Brain pericyte (primary cell): ENCODE measurements at places on chromosomes 3 and 15.
A peak's percentile ranks its signal among the peaks of the same experiment; 100 is the strongest.

DNA sequence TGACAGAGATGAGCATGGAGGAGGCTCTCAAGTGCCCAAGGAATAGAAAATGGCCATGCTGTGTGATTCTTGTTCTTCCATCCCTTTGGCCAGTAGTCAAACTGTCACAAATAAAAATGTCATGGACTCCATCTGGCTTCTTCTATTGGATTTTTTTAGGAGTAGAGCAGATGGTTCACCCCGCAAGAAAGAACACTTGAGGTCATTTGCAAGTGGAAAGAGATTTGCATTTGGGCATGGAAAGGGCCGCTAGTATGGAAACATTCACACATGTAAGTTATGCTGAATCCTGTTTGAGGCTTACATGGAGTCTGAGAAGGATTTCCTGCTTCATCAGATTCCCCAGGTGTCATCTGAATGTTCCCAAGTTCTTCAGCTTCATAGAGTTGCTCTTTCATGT, 53.1 kb upstream of the CFAP161 start:
- DNase-seq, result no peak

DNA sequence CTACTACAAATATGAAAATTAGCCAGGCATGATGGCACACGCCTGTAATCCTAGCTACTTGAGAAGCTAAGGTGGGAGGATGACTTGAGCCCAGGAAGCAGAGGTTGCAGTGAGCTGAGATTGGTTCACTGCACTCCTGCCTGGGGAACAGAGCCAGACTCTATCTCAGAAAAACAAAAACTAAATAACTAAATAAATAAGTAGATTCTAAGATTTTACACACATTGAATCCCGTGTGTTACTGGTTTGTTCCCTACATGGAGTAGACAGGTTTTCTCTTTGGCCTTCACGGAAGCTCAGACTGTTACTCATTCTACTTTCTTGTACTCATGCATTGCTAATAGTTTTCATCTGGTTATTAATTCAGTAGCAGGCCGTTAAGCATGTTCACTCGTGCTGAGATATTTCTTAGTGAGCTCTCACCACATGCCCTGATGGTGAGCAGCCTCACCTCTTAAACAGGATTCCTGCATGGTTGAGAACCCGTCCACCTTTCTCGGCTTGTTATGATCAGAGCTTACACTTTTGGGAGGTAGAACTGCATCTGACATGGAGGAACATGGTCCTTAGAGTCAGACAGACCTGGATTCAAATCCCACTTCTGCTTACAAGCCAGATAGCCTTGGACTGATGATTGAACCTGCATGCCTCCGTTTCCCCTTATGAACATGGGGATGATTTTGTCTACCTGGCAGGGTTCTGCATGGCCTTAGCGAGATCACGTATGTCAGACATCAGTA, 49.1 kb downstream of the CMTM7 start:
- DNase-seq, result no peak

GRCh38 chr3:169668957-169669741, 5.6 kb upstream of the MECOM start:
- no peak for DNase-seq

- peak; percentile 25 for DNase-seq
Observed at GRCh38 chr15:95086531-95087252, 855.3 kb downstream of the MCTP2 start.

GRCh38 chr3:191644291-191644690, 183.3 kb downstream of the PYDC2 start:
- no peak for DNase-seq

DNA sequence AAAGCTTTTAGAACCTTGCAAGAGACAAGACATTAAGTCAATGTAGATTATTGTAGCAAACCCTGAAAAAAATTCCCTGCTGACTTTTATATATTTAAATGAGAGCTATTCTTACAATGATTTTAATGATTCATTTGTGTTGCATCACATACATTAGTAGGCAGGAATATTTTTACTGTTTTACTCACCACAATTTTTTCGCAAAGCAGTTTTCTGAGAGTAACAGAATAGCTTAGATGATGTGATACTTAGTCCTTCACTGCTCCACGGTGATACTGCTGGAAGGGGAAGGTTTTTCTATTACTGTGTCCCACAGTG, 43.9 kb upstream of the CLRN1 start:
- no peak for DNase-seq

- DNase-seq, result no peak
Observed at GRCh38 chr3:14133188-14133800, 8.4 kb downstream of the TMEM43 start.

GRCh38 chr3:175606650-175607318, 747.6 kb downstream of the NAALADL2 start:
- DNase-seq, result no peak

- DNase-seq, result no peak
Observed at GRCh38 chr3:65623362-65623761, 415.4 kb downstream of the MAGI1 start.

- DNase-seq, result no peak
Observed at GRCh38 chr3:139797724-139798343, 120.1 kb upstream of the NMNAT3 start.

DNA sequence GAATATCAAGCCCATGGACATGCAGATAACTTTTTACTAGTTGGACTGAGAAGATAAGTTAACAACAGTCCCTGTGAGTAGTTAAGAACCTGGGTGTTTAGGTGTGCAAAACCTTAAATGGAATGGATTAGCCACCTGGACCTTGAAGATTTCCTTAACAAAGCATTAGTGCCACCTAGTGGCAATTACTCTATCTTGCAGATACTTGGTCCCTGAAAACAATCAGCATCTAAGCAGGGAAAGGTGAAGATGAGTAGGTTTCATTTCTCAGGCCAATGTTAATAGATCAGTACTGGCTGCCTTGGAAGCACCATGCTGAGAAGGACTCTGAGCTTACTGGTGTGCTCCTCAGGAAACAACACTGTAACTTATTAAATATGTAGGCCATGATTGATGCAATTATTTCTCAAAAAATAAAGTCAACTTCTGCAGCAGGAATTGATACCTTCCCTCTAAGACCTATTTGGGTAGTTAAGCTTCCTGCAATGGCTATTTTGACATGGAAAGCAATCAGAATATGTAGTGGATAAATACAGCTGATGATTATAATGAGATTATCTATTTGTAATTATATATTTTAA, 329.4 kb downstream of the TBC1D5 start:
- DNase-seq, result peak; percentile 27

DNA sequence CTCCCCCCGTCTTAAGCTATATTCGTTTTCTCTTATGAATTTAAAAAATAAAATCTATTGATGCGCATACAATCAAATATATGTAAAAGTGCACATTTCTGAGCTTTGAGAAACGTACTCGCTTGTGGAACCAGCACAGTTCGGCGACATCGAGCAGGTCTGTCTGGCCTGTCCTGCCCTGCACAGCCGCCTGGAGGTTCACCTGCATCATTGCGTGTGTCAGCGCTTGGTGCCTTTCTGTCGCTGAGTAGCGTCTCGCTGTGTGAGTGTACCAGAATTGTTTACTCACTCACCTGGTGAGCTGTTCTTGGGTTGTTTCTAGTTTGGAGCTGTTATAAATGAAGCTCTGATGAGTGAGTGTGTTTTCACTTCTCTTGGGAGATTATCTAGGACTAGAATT, 104.0 kb downstream of the VGLL4 start:
- DNase-seq, result no peak

- no peak for DNase-seq
Observed at GRCh38 chr3:3772920-3773319, 26.3 kb upstream of the LRRN1 start.

- DNase-seq, result no peak
Observed at GRCh38 chr15:77649017-77649416, 16.3 kb upstream of the LINGO1 start.

GRCh38 chr3:197997936-197998335, 37.9 kb downstream of the LMLN start:
- DNase-seq, result no peak

- DNase-seq, result no peak
Observed at GRCh38 chr3:16313886-16314645, 49.1 kb downstream of the OXNAD1 start.

DNA sequence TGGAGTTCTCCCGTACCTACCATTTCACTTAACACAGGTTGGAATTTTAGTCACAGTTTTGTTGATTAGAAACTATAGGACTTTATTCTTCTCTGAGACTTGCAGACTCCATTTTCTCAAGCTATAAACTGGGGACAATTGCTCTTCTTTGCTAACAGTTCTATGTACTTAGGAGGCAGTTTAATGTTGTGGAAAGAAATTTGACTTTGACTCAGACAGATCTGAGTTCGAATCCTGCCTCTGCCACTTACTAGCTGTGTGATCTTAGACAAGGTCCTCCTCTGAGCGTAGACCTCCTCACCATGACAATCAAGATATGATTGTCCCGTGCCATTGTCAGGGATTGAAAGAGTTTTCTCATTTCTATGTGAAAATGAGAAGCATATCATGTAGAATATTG, 196.4 kb upstream of the HES1 start:
- no peak for DNase-seq

DNA sequence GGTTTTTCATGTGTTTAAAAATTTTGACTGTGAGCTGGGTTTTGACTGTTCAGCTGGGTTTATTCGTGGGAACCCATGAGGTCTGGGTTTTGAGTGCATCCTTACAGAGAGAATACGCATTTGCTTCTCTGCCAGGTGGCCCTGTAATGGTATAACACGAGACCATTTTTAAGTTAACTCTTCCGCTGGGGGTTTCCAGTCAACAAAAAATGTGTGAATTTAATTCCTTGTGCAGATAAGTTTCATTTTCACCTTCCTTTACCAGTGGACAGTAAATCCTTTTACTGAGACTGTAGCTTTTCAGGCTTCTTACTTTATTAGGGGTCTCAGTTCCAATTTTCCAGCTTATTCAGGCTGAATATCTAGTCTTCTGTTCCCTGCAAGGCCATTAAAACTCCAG, 149.6 kb downstream of the OPA1 start:
- DNase-seq, result no peak

DNA sequence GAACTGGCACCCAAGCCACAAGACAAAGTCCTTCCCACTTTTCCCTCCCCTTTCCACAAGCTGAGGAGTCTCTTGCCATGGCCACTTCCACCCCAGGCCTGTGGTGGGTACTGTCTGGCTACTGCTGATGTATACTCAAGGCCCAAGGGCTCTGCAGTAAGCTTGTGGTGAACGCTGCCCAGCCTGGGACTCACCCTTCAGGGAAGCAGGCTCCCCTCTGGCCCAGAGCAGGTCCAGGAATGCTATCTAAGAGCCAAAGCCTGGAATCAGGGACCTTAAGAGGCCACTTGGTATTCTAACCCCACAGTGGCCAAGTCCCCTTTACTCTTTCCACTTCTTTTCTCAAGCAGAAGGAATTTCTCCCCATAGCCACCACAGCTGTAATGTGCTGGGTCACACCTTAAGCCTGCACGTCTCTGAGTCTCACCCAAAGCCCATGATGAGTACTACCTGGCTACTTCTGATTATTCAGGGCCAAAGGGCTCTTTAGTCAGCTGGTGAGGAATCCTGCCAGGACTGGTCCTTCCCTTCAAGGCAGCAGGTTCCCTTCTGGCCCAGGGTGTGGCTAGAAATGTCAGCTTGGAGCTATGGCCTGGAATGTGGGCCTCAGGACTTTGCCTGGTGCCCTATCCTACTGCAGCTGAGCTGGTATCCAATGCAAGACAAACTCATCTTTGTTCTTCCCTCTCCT, 4.0 kb downstream of the PATL2 start:
- DNase-seq, result no peak

- no peak for DNase-seq
Observed at GRCh38 chr15:101049282-101049681, 130.1 kb downstream of the LRRK1 start.

GRCh38 chr3:26368312-26368711, 254.3 kb upstream of the LRRC3B start:
- DNase-seq, result no peak

GRCh38 chr3:58526515-58526957, 10.5 kb downstream of the ACOX2 start:
- peak; percentile 53 for DNase-seq

GRCh38 chr15:38080651-38081275, 146.3 kb downstream of the TMCO5A start:
- DNase-seq, result no peak

GRCh38 chr3:116020495-116020894, 397.2 kb downstream of the GAP43 start:
- no peak for DNase-seq

DNA sequence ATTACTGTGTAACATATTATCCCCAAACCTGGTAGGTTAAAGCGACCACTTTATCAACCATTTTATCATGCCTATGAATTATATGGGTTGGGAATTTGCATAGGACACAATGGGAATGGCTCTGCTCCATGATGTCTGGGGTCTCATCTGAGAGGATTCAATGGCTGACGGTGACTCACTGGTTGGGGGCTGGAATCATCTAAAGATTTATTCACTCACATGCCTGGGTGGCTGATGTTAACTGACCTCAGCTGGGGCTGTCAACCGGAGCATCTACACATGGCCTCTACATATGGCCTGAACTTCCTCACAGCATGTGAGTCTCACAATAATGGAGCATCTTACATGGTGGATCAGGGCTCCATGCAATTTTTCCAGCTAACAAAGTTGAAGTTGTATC, 313.1 kb upstream of the PPP2R3A start:
- DNase-seq, result no peak

DNA sequence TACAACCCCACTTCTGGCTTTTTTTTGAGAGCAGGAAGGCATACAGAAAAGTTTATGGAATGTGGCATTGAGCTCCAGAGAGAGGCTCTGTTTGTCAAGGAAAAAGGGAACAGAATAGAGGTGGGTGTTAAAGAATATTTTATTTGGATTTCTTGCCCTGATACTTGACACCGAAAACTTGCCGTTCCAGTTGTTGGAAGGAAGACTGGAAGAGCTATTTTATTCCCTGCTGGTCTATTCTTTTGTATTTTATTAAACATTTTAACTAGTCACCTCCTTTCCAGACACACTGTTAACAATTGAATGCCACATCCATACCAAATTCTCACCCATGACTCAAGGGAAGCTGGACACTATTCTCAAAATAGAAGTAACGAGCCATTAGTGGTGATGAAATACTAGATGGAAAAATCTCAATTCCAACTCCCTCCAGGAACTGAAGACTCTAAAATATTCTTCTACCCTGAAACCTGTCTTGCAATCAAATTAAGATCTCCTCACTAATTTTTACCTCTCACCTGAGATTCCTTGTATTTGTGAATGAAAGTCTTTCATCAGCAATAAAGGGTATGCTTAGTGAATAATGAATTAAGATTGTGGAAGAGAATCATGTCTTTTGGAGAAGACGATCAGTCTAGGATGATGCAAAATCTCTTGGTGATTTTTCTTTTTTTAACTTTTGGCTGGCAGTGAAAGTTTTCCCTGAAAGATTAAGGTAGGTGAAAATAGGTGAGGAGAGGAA, 28.5 kb downstream of the GREM1 start:
- no peak for DNase-seq

GRCh38 chr15:92878593-92879053, 21.5 kb upstream of the CHD2 start:
- no peak for DNase-seq
